ENCODE measurements at places on chromosomes 2 and 18.

DNA sequence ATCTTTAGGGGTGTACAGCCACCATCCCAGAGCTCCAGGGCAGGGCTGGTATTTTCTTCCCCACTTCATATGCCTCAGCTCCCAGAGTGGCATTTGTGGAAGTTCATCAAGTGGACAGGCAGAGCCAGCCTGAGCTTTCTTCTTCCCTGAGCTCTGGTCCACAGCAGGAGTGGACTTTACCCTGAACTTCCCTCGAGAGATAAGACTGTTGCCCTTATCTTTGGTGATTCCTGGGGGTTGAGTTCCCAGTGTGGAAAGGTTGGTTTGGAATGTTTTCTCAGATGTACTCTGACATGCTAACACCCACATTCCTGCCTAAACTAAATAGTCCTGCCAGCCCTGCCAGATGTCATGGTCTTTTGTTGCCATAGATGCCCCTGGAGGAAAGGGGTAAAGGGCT is 62.0 kb upstream of the LGALSL start:
- DNase-seq, result no peak

GRCh38 chr2:216012830-216013079 is 596 bp downstream of the MREG start:
- DNase-seq, result no peak

DNA sequence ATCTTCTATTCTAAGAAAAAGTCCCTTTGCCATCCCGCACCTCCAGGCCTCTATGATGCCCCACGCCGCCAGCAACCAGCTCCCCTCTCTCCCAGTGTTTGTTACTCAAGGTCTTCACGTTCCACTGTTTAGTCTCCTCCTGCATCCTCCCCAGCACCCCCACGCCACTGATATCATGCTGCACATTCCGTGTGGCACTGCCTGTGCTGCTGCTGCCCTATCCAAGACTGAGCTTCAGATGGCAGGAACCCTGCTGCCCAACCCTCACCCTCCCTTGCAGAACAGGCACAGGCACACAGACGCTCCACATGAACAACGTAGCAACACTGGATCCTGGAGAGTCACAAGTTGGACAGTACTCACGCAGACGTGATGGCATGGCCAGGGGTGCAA is 35.3 kb downstream of the MYO5B start:
- DNase-seq, result no peak

DNA sequence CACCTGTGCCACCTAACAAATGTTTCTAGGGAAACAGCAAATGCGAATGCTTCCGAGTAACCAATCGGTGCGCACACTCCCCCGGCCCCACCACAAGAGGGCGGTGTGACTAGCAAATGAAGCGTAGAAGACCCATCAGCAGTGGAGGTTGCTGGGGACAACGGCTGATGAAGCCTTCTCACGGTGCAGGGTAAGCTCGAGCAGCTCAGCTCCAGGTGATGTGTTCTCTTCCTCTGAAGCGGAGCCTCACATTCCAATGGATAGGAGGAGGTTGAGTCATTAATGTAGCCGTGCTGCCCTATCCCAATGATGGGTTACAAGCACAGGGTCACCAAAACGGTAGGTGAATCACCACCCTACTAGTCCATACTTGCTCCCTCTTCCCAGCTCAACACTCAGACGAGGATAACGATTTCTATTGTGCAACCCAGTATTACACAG is 127.6 kb upstream of the TWIST2 start:
- DNase-seq, result no peak

- DNase-seq, result no peak
Measured at GRCh38 chr2:70793450-70793849, 3.0 kb upstream of the FIGLA start.

- no peak for DNase-seq
Measured at GRCh38 chr18:57276829-57277228, 75.5 kb upstream of the ST8SIA3 start.

GRCh38 chr18:49658823-49659404 is 97.1 kb downstream of the LIPG start:
- no peak for DNase-seq

GRCh38 chr2:42895791-42896135 is 103.4 kb upstream of the HAAO start:
- DNase-seq, result no peak

GRCh38 chr2:152343426-152343825 is 8.5 kb downstream of the FMNL2 start:
- DNase-seq, result no peak

DNA sequence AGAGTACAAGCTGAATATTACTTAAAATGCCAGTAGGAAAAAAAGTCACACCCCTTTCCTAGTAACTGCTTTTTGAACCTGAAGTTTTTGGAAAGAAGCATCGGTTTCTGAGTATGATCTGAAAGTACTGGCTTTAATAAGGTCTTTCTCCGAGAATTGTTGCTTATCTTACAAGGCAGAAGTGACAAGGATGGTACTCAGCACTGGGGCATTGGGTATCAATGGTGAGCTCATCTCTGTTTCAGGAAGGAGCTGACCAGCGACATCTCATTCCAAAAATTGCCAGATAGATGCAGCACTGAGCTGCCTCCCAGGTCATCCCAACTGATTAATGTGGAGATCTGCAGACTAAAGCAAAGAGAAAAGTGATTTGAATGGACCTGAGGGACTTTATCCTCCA is 85.4 kb downstream of the FMNL2 start:
- no peak for DNase-seq

GRCh38 chr2:233829193-233830110 is 24.9 kb downstream of the HJURP start:
- no peak for DNase-seq

DNA sequence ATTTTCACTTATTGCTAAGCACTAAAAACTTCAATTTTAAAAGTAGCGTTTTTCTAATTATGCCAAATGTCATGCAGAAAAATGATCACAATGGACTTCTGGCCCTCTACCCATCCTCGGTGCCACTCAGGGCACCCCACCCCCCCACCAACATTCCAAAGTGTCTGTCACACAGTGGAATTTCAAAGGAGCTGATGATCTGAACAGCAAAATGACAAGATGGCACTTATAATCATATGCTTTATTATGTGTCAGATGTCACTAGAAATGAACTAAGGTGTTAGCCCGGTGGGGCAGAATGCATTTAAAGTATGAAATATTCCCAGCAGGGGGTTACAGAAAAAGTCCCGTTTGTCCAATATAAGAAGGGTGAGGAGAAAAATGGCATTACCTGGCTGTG is 360.7 kb upstream of the RAB12 start:
- no peak for DNase-seq

DNA sequence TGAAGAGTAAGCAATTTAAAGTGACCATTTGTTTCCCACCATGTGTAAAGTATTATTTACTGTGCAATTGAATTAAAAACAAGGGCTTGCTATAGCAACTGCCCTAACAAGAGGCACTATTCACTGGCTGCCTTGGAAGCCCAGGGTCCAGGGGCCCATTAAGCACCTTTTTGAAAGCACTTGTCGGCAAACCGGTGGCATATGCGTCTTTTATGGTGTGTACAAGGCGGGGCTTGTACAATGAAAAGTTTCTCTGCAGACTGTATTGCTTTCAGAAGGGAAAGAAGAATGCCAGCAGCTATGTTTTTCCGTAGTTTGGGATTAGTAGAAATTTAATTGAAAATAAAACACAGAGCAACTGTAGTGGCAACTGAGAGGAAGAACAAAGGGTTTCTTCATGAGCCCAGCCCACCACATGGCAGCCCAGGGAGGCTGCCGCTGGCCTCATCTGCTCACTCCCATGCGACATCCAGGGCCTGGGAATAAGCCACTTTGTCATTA is 279.5 kb upstream of the PARD3B start:
- no peak for DNase-seq

GRCh38 chr2:42031281-42032223 is 16.3 kb upstream of the PKDCC start:
- no peak for DNase-seq

GRCh38 chr2:201699416-201699815 is 972 bp upstream of the MPP4 start:
- no peak for DNase-seq

GRCh38 chr18:48929941-48930713 is 20.6 kb downstream of the SMAD7 start:
- DNase-seq, result peak; percentile 72

GRCh38 chr2:105934467-105934866 is 189.8 kb downstream of the NCK2 start:
- no peak for DNase-seq

DNA sequence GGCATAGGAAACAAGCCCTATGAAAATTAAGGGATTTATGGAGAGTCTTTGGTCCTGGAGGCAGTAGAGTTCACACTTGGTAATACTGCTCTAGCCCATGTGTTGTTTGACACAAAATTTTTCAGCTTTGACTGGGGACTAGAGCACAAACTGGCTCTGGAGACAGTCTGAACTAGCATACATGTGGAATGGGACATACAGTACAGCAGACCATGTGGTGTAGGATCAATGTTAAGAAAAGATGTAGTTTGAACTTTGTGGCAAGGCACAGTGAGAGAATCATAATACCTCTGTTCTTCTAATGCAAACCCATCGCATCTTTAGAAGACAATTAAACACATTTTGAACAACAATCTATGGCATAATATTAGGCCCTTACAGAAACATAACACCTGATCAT is 521.5 kb upstream of the DDX18 start:
- DNase-seq, result no peak

DNA sequence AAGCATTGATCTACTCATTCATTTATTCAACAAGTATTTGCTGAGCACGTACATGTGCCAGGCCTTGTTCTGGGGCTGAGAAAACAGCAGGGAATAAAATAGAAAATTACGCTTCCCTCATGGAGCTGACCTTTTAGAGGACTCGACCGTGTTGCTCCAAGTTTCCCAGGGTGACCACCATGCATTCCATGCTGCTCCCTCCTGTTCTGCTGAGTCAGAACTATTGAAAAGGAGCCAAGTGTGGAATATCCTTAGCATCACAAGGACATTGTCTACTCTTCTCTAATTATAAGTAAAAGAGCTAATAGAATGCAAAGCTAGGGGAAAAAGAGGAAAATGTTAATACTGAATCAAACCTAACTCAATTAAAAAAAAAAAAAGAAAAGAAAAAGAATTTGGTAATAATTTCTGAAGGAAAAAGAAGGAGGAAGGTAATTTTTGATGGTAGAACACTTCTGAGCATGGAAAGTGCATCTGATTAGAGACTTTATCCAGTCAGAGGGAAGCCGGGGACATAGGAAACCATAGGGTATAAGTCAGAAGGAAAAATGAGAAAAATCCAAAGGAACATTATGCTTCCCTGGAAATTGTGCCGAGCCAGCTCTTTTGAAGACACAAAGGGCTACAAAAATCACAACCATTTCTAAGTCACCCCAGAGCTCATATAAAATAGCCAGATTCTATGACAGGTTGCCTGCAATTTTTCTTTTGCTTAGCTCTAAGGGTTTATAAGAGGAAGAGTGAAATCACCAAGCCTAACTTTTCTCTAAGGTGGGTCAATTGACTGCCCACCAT is 339.4 kb downstream of the RND3 start:
- peak; percentile 67 for DNase-seq

DNA sequence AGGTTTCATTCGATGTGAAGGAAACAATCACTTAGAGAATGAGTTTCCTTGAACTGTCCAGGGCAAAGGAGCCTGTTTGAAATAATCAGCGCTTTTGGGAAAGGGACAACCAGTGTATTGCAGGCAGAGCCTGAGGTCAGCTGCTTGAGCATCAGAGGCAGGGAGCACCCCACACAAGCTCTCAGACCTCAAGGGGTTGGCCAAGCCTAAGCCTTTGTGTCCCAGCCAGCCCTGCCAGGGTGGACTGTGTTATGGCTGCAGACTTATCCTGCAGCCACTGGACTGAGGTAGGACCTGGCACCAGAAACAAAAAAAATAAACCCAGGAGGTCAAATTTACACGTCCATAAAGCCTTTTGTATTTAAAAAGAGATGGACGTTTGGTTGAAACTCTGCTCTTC is 228.3 kb downstream of the SEPTIN10 start:
- no peak for DNase-seq

DNA sequence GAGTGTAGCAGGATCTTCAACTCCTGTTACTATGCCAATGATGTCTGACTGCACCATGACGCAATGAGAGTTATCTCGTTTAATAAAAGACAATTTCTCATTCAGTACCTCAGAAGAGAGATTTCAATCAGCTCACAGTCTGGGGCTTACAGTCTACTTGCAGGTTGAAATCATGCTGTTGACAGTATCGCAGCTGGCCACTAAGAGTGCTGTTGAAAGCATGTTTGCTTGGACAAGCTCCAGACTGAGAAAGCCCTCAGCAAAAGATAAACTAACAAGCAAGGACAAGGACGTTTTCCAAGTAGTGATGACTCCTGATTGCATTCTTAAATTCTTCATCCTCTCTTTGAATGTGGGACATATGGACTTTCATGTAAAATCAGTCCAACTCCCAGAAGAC is 145.2 kb upstream of the SYT4 start:
- peak; percentile 5 for DNase-seq

GRCh38 chr2:44934038-44934982 is 7.2 kb upstream of the SIX3 start:
- no peak for DNase-seq

- no peak for DNase-seq
Measured at GRCh38 chr2:128978212-128978611, 659.5 kb upstream of the HS6ST1 start.

DNA sequence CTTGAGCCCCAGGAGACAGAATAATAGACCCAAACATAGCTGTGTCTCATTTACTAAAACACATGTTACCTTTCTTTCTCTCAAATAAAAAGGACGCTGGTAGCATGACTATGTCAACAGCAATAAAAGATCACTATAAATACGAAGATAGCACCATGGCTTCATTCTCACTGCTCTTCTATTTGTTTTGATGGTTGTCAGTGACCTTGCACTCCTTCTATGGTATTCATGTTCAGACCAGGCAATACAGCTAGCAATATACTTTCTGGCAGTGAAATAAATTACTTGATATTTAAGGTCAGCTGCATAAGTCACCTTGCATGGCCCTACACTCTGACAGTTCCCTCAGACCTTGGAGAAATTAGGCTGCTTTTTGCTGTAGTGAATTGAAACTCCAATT is 263.2 kb upstream of the CDH7 start:
- DNase-seq, result no peak

DNA sequence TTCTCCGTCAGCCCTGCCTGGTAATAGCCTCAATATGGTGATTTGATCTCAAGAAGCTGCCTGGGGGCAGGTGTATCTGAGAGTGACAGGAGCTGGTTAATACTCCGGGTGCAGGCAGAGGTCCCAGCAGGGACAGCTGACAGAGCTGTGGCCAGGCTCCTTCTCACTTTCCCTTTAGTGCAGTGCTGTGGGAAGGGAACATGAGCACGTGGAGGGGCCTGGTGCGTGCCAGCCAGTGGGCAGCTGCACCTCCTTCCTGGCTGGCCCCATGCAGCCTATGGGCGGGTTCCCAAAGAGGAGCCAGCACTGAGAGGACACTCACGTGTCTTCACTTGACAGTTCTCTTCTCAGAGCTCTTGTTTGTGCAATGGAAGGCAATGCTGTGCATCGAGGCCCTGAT is 9.1 kb downstream of the CNNM4 start:
- no peak for DNase-seq

GRCh38 chr18:58338961-58339592 is 289.8 kb downstream of the ALPK2 start:
- peak; percentile 43 for DNase-seq

GRCh38 chr2:212073360-212073759 is 465.2 kb downstream of the ERBB4 start:
- DNase-seq, result no peak

GRCh38 chr18:63229971-63230370 is 89.6 kb downstream of the BCL2 start:
- DNase-seq, result no peak

Measured in astrocyte of the spinal cord (primary cell).